ENCODE measurements at places on chromosomes 6 and 20.

DNA sequence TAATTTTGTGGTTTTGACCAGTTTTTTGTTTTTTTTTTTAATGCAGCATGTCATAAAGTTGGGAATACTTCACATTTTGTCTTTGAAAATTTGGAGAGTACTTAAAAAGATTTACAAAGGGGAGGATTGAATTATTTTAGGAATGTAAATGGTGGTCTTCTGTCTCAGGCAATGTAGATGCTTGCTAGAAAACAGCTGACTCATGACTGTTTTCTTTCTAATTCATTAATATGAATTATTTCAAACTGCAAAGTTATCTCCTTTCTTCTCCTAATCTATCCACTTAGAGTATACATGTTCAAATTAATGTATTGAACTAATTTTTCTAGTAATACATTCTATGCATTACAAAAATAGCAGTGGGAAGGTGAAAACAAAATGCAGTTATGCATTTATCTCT lies 24.9 kb downstream of the HCRTR2 start:
- no peak for ATAC-seq

- ATAC-seq: no peak
Measured at GRCh38 chr20:10610251-10610650, 63.5 kb downstream of the JAG1 start.

DNA sequence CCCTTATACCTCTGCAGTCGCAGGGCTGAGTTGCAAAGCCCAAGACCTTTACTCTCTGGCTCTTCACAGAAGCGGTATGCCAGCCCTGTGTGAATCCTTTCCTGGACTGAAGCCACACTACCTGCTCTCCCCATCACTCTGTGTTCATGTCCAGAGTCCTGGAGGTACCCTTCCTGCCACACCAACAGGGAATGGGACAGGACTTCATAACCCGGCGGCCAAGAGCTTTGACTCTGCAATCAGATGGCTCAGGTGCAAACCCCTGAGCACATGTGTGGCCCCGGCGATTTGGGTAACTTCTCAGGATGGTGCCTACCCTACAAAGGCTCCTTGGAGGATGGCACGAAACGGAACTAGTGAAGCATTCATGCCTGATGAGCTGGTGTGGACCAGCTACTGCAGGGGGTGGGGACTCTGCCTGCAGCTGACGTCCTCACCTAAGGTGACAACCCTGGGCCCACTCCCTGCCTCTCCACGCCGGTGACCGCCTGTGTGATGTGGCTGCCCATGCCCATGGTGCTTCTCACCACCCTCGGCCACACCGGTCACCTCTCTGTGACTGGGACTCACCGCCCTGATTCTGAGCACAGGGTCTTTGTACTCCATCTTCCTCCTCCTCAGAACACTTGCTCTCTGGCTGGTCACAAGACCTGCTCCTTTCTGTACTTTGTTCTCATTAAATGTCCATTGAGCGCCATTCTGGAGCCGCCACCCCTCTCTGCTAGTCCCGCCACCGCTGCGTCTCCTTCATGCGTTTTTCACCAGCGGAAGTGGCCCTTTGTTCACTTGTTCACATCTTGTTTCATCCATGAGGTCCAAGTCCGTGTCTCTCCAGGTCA lies 116.7 kb downstream of the SULF2 start:
- ATAC-seq: peak; percentile 39

DNA sequence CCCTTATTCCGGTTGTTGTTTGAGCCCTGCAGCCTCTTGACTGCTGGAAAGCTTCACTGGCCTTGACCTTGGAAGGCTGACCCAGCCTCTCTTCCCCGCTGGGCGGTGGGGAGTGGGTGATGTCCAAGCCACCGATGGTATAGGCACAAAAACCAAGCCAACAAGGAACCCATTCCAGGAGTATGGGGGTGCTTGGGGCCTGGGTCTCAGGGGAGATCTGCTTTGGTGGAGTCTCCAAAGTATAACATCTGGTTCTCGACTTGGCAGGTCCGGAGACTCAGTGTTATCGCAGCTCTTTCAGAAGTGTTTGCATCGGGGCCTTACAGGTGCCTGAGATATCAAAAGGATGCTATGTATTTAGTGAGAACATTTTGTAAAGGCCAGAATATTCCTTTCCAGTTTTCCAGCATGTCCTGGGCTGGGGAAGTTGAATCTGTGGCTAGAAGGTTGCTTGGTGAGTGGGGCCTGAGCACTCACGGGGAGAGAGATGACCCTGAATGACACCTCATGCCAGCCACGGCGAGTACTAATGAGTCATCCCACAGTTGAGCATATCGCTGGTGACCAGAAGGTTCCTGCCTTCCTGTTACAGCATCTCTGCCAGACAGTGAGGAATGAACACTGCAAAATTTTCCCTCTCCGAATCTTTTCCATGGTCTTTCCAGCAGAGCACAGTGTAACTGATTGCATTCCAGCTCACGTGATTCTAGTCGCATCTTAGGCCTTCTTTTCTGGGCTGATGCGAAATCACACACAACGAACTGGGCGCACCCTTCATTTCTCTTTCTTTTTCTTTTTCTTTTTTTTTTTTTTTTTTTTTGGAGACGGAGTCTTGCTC lies 133.9 kb downstream of the ZDHHC14 start:
- no peak for ATAC-seq

- ATAC-seq: no peak
Measured at GRCh38 chr20:58405504-58406291, 16.7 kb downstream of the VAPB start.

DNA sequence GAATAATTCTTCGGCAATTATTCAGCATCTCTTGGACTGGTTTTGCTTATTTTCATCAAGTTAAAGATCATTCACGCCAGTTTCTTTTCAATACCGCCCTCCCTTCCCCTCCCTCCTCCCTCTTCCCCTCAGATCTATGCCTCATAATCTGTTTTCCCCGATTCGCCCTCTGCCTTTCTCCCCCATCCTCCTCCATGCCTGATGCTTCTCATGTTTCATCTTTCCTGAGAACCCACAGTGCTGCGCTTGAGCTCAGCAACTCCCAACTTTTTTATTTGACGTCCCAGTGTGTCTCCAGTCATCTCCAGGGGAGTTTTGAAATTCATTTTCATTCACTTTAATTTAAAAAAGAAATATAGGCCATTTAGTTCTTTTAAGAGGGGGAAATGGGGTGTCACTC lies 142.7 kb downstream of the PTPRT start:
- ATAC-seq: no peak

GRCh38 chr6:154661768-154662167 lies 71.4 kb upstream of the SCAF8 start:
- ATAC-seq: no peak

DNA sequence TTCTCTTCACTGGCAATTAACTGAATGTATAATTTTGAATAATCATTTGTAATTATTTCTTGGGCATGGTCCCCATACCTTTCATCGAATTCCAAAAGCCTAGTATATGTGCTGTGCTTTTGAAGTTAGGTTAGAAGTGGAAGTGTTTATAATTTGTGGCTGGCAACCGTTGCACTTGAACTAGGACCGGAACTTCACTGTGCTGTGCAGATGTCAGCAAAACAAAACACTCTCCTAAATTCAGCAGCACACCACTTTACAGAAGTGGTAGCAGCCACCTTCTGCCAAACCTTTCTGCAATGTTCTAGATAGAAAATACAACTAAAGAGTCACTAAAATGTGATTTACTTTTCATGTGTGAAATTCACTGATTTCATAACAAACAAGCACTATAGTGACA lies 111.9 kb downstream of the FAM83B start:
- no peak for ATAC-seq

GRCh38 chr20:40189621-40190020 lies 499.4 kb downstream of the MAFB start:
- ATAC-seq: no peak

- no peak for ATAC-seq
Measured at GRCh38 chr6:42281570-42281969, 63.9 kb upstream of the MRPS10 start.

DNA sequence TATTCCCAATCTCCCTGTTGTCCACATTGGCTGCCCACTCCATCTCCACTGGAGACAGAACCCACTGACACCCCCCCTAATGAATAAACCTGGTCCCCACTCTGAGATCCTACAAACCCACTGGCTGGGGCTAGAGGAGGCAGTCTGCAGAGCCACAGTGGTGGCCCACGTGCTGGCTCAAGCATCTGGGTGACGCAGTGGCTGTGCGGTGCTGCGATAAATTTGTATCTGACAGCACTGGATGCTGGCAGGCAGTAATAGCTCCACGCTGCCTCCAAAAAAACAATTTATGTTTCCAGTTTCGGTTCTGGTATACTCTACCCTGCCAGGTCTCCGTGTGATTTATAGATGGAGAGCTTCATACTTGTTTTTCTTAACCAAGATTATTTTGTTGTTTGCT lies 87.1 kb upstream of the SYNDIG1 start:
- no peak for ATAC-seq

All from stimulated activated memory B cell treated with anti-CD40 and anti-IgM and Interleukin-4, amounts not matched to agents 10 μg/mL and 1 μg/mL and 100 μg/mL, for 72 hours (primary cell).